ENCODE measurements at places on chromosomes 1 and 21. TPM values are rescaled to one million over a fixed set of nuclear protein-coding genes. Genes with fewer than 3 reads are reported as not detected.

PEA15 gene
- total RNA-seq, result 127 TPM

GRCh38 chr1:202159534-202160371 lies 649 bp downstream of the PTPN7 start:
- H3K4me3 ChIP-seq, result peak overlapping the region; percentile 35
- DNase-seq, result no peak
- H3K36me3 ChIP-seq, result no peaks in the 10 kb centered on the region
- no peaks in the 10 kb centered on the region for H3K4me1 ChIP-seq
- no peak overlapping the region for H3K27ac ChIP-seq

GRCh38 chr1:81824759-81825158 lies 24.0 kb downstream of the ADGRL2 start:
- no peak overlapping the region for H3K27ac ChIP-seq
- no peaks in the 10 kb centered on the region for H3K27me3 ChIP-seq
- H3K4me1 ChIP-seq, result no peaks in the 10 kb centered on the region
- no peak for DNase-seq

- no peaks in the 10 kb centered on the region for H3K27me3 ChIP-seq
- H3K4me1 ChIP-seq, result no peaks in the 10 kb centered on the region
- H3K27ac ChIP-seq, result no peak overlapping the region
- DNase-seq, result no peak
These were observed 840.7 kb upstream of the ADAMTS5 start for GRCh38 chr21:27807596-27807995.

- H3K27me3 ChIP-seq, result no peaks in the 10 kb centered on the region
- DNase-seq, result no peak
- H3K4me3 ChIP-seq, result no peak overlapping the region
- no peaks in the 10 kb centered on the region for H3K4me1 ChIP-seq
- H3K36me3 ChIP-seq, result no peaks in the 10 kb centered on the region
These were observed 19.4 kb upstream of the UBE2U start for GRCh38 chr1:64184003-64184440.

DNA sequence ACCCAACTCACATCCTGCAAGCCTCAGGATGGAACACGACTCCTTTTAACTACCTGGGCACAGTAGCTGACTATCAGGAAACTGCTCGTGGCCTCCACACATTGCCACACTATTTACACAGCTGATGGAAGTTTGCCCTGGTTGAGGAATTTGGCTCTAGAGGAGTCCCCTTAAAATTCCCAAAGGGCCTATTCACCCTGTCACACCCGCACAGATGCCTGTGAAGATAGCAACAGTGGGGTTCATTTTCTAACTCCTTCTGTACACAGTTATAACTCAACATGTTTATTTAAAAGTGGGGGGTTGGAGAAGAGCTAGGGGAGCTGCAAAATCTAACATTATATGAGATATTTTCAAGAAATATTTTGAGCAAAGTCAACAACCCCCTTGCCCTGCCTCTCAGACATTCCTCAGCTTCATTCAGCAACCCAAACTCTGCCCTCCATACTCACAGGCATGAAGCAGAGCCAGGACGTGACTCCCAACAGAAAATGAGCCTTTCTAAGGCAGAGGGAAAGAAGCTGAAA lies 35.8 kb upstream of the CCN1 start:
- H3K27me3 ChIP-seq, result no peaks in the 10 kb centered on the region

DNA sequence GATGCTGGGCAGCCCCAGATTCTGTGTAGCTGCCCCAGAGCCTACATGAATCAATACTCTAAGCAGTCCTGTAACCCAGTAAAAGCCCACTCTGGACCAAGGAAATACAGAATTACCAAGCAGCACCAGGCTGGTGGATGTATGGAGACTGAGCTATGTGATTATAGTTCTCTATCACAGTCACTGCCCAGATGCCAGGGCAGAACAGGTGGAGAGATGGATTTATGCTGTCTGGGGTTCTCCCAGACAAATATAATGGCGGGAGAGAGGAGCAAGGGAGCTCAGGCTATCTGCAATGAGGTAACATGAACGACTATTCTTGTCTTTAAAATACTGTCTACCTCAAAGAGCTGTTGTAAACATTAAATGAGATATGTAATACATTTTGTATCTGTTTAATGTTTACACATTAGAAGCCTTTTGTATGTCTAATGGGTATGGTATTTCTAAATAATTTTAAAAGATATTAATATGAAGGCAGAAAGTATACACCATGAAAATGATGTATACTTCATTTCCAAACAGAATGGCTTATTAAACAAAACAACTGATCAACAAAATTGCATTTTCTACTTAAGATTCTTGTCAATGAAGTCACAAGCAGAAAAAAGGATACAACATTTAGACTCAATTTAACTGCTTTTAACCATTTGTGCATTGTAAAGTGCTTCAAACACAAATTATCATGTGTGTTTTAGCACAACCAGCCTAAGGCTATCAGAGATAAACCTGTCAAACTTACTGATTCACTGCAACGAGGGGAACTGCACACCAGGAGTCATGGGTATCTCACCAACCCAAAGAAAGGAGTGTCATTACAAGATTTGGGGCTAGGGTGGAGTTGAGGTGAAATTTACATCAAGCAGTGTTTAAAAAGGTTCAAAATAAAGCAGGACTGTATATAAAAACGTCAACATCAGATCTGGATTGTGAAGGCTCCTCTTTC lies 3.0 kb downstream of the SDE2 start:
- peak; percentile 12 for DNase-seq
- peaks cover 3% of the 10 kb centered on the region for H3K36me3 ChIP-seq
- no peak overlapping the region for H3K4me3 ChIP-seq
- H3K27ac ChIP-seq, result no peak overlapping the region
- H3K27me3 ChIP-seq, result no peaks in the 10 kb centered on the region
- H3K4me1 ChIP-seq, result peaks cover 4% of the 10 kb centered on the region

DNA sequence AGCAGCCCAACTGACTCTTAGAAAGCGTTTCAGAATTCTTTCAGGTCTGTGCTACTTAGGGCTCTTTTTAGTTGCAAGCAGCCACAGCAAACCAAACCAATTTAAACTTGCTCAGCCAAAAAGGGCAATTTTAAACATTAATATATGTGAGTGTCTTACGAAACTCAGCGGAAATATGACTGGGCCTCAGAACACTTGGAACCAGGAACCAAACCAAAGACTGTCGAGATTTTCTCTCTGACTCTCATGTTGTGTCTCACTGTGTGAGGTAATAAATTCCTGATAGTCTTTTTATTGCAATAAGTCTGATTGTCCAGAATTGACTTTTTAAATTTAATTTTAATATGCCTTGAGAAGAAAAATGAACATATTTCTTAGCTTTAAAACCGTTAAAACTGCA lies 122.3 kb downstream of the SYF2 start:
- H3K36me3 ChIP-seq, result no peaks in the 10 kb centered on the region
- H3K4me1 ChIP-seq, result no peaks in the 10 kb centered on the region
- H3K27ac ChIP-seq, result no peak overlapping the region
- no peaks in the 10 kb centered on the region for H3K27me3 ChIP-seq

- no peak overlapping the region for H3K27ac ChIP-seq
- no peak for DNase-seq
- no peaks in the 10 kb centered on the region for H3K36me3 ChIP-seq
- H3K4me1 ChIP-seq, result no peaks in the 10 kb centered on the region
- no peaks in the 10 kb centered on the region for H3K27me3 ChIP-seq
These were observed 59.3 kb upstream of the LHX8 start for GRCh38 chr1:75074831-75075395.

SHISA4 gene
- total RNA-seq, result 20.3 TPM

- H3K27ac ChIP-seq, result no peak overlapping the region
- no peak for DNase-seq
- no peaks in the 10 kb centered on the region for H3K27me3 ChIP-seq
- H3K4me3 ChIP-seq, result no peak overlapping the region
- no peaks in the 10 kb centered on the region for H3K36me3 ChIP-seq
These were observed 11.4 kb downstream of the DEPDC1 start for GRCh38 chr1:68485431-68486022.

DNA sequence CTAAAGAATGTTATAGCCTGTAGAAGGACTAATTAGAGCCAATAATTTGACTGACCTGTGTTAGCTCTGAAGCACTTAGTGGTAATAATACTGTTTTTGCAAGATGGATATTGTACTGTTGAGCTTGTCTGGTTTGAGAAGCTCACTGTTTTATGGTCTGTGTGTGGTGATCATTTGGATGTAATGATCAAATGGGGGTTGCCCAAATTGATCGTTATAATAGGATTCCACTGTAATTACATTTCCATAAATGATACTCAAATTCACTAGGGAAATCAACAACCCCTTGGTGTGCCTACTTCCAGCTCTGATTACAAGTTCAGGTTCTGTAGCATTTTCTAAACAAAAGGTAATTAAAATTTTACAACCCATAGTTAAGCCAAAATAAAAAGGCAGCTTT lies 971.4 kb downstream of the TTLL7 start:
- no peaks in the 10 kb centered on the region for H3K27me3 ChIP-seq
- H3K4me1 ChIP-seq, result no peaks in the 10 kb centered on the region
- DNase-seq, result no peak
- H3K36me3 ChIP-seq, result no peaks in the 10 kb centered on the region
- H3K4me3 ChIP-seq, result no peak overlapping the region

DTL gene
- 0.80 TPM for total RNA-seq

DNA sequence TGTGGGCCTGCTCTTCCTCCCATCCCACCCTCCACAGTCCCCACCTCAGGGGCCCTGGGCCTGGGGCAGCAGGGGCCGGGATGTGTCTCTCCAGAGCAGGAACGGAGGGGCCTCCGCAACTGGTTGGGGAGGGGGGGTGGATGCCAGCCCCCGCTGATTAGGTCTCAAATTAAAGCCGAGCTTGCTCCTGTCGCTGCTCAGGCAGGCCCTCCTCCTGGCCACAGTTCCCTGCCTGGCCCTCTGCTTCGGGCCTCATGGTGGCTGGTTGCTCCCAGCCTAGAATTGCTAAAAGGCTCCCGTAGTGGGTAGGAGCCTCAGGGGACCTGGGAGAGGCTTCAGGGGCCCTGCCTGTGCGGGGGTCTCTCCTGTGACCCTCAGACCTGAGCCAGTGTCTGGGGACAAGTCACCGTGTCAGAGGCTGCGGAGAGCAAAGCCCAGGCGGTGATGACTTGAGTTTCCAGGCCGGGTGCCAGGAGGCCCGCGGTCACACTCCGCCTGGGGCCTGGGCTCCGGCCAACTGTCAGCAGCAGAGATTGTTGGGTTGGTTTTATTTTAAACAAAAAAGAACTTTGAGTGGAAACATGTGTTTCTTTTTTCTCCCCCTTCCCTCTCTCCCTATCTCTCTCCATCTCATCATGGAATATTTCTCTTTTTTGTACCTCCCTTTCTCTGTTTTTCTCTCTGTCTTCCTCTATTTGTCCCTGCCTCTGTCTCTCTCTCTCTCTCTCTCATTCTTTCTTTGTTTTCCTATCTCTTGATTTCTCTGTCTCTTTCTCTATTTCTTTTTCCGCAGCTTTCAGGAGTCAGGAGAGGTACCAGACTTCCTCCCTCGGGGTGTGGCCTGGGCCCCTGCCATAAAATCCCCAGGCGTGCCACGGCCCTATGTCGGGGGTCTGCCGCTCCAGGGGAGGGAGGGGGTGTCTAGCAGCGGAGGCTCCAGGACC lies 20.0 kb upstream of the EPHA2 start:
- H3K27ac ChIP-seq, result peak overlapping the region; percentile 95
- peaks cover 16% of the 10 kb centered on the region for H3K4me1 ChIP-seq
- DNase-seq, result peak; percentile 86
- no peaks in the 10 kb centered on the region for H3K27me3 ChIP-seq
- no peaks in the 10 kb centered on the region for H3K36me3 ChIP-seq

GRCh38 chr1:109983380-109984189 lies 980 bp upstream of the AHCYL1 start:
- no peaks in the 10 kb centered on the region for H3K36me3 ChIP-seq
- H3K27me3 ChIP-seq, result no peaks in the 10 kb centered on the region
- no peak overlapping the region for H3K4me3 ChIP-seq
- H3K27ac ChIP-seq, result peak overlapping the region; percentile 97

LHX8 gene
- not detected for total RNA-seq

- no peaks in the 10 kb centered on the region for H3K4me1 ChIP-seq
- peaks cover 4% of the 10 kb centered on the region for H3K36me3 ChIP-seq
- DNase-seq, result no peak
These were observed 240.9 kb upstream of the ADGRL2 start for GRCh38 chr1:81559662-81560350.

DNA sequence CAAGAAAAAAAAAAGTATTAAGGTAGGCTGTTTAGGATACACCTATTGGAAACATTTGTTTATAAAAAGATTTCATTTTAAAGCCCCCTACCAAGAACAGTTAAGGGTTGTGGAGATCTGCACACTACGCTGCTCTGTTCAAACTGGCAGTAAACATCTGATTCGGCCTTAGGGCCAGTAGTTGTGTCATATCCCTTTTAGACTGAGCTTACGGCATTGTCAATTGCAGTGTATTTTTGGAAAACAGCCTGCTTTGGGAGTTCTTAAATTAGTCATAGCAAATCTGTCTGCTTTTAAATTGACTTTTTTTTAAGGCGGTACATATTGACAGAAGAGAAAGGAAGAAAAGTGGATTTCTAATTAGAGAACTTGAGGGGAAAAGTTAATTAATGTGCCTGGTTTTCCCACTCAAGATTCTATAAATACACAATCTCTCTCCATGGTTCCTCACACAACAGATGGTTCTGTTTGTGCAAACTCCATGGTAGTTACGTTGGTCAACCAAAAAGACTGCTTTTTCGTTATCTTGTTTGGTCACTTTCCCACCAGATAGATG lies 1.7 kb upstream of the ELK4 start:
- no peaks in the 10 kb centered on the region for H3K27me3 ChIP-seq
- H3K4me3 ChIP-seq, result no peak overlapping the region
- H3K36me3 ChIP-seq, result no peaks in the 10 kb centered on the region
- peaks cover 7% of the 10 kb centered on the region for H3K4me1 ChIP-seq
- no peak overlapping the region for H3K27ac ChIP-seq

GRCh38 chr21:38848187-38848609 lies 42.5 kb downstream of the ETS2 start:
- DNase-seq, result no peak
- no peaks in the 10 kb centered on the region for H3K27me3 ChIP-seq
- no peaks in the 10 kb centered on the region for H3K4me1 ChIP-seq
- no peaks in the 10 kb centered on the region for H3K36me3 ChIP-seq
- H3K27ac ChIP-seq, result no peak overlapping the region

DNA sequence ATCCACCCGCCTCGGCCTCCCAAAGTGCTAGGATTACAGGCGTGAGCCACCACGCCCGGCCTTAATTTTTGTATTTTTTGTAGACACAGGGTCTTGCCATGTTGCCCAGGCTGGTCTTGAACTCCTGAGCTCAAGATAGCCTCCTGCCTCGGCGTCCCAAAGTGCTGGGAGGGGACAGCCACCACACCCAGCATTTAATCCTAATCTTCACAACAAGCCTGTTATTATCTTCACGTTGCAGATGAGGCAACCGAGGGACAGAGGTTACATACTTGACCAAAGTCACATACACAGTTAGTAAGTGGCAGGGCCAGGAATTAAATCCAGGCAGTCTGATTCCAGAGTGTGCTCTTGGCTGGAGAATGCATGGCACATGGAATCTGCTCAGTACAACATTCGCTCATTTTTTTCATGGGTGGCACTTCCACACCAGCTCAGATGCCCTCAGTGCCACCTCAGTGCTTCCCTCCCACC lies 4.8 kb upstream of the GPR37L1 start:
- peak overlapping the region; percentile 37 for H3K27ac ChIP-seq
- DNase-seq, result no peak
- no peaks in the 10 kb centered on the region for H3K36me3 ChIP-seq
- H3K4me1 ChIP-seq, result no peaks in the 10 kb centered on the region

GRCh38 chr1:115782571-115783281 lies 14.2 kb upstream of the CASQ2 start:
- H3K4me3 ChIP-seq, result no peak overlapping the region
- H3K4me1 ChIP-seq, result no peaks in the 10 kb centered on the region
- H3K36me3 ChIP-seq, result no peaks in the 10 kb centered on the region
- H3K27me3 ChIP-seq, result no peaks in the 10 kb centered on the region
- no peak for DNase-seq
- H3K27ac ChIP-seq, result no peak overlapping the region

Measured in breast epithelium (tissue), 4 donors.